ENCODE measurements at places on chromosomes 2 and 18.

GRCh38 chr2:46018773-46019591, 278.2 kb upstream of the EPAS1 start:
- DNase-seq, result no peak

DNA sequence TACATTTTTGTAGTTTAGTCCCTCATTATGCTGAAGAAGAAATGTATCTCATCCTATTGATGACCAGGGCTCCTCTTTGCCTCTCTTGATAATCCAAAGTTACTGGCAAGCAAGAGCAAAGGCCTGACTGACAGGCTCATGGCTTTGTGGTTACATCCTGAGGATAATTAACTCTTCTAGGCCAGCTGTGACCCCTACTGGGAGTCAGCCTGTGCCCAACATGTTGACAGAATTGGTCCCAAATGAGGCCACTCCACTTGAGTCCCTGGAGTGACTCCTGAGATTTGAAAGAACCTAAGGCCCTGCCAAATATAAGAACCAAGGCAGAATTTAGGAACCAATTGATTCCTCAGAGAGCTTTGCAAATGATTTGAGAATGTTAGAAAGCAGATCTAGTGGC, 973.8 kb upstream of the CELF4 start:
- DNase-seq, result no peak

GRCh38 chr18:35691625-35692024, 110.1 kb downstream of the GALNT1 start:
- DNase-seq, result no peak

DNA sequence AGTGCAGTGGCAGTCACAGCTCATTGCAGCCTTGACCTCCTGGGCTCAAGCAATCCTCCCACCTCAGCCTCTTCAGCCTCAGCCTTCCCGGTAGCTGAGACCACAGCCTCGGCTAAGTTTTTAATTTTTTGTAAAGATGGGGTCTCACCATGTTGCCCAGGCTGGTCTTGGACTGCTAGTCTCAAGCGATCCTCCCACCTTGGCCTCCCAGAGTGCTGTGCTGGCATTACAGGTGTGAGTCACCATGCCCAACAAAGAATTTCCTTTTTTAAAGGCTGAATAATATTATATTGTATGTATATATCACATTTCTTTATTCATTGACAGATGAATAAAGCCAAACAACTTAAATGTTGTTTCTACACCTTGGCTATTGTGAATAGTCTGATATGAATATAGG, 42.5 kb downstream of the MOB4 start:
- no peak for DNase-seq

- no peak for DNase-seq
Observed at GRCh38 chr2:231186325-231186724, 12.1 kb upstream of the ARMC9 start.

DNA sequence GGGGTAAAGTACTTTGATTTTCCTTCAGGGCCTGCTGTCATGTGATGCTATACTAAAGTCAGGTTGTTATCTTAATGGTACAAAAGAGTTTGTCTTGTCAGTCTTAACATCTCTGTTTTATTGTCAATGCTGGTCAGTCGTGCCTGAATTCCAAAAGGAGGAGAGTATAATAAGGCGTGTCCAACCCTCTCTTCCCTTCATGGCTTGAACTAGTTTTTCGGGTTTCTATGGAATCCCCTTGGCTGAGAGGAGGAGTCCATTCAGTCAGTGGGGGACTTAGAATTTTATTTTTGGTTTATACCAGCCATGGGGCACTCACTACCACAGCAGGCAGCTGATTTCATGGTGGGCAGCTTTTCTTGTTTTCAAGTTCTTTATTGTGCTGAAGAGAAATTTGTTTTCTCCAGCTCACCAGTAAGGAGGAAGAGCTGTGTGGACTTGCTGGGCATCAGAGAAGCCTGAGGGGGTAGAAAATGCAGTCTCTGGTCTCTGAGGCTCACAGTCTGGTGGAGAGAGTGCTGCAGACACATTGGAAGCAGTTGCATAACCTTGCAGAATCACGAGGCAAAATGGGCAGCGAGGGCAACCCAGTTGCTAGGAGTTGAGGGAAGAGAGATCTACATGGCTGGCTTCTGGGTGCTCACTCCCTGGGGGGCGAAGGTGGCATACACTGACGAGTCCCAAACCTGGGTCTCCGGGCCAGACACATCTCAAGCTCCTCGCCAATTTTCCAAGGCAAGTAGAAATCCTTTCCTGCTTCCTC, 193.1 kb downstream of the ZBTB7C start:
- no peak for DNase-seq

DNA sequence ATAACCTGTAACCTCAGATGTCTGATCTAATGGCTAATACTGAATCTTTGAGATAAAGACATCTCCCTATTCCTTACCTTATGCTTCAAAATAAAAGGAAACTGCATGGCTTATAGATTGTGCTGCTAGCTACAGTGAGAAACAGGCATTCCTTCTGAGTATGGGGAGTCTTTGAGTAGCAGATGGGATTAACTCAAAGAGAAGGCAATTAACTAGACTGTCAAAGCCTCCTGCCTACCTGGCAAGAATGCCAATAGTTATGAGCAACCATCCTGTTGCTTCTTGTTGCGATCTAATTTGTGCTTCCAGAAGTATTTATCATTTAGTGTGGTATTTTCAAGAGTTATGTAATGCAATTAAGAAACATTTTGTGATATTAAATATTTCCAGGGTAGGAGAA, 660.0 kb upstream of the TMEFF2 start:
- DNase-seq, result no peak

GRCh38 chr2:101305492-101306078, 2.9 kb downstream of the RNF149 start:
- DNase-seq, result no peak

DNA sequence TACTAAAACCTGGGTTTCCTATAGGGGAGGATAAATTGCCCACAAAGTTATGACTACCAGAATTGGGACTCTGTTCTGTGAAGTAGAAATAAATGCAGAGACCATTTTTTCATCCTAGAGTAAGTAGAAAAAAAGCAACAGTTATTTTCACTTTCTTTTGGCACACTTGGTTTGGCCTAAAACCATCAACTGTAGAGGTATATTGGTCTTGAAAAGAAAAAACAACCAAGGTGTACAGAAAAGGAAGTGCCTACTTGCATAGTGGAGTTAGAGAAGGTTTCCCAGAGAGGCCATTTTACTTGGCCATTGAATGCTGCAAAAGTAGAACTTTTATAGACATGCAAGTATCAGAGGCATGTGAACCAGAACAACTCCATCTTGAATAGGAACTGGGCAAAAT, 89.4 kb upstream of the TACR1 start:
- DNase-seq, result no peak

- no peak for DNase-seq
Observed at GRCh38 chr2:13113002-13113401, 396.3 kb downstream of the TRIB2 start.

GRCh38 chr18:75854174-75854573, 426.7 kb upstream of the SMIM21 start:
- DNase-seq, result no peak

- DNase-seq, result no peak
Observed at GRCh38 chr2:179253226-179253625, 11.4 kb downstream of the SESTD1 start.

DNA sequence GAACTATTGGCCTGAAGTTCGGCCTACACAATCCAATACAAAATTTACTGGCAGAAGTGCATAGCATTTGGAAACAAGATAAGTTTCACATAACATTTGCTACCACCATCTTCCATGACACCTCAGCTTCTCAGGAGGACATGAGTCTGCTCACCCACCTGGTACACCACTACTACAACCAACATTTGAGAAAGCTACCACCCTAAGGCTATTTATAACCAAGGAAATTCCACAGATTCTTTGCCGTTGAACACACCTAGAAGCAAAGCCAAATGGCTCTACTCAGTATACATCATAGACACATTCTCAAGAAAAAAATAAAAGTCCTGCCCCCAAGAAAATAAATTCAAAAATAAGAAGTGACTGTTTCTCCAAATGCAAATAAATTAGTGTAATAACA, 145.3 kb downstream of the SPAG16 start:
- no peak for DNase-seq

DNA sequence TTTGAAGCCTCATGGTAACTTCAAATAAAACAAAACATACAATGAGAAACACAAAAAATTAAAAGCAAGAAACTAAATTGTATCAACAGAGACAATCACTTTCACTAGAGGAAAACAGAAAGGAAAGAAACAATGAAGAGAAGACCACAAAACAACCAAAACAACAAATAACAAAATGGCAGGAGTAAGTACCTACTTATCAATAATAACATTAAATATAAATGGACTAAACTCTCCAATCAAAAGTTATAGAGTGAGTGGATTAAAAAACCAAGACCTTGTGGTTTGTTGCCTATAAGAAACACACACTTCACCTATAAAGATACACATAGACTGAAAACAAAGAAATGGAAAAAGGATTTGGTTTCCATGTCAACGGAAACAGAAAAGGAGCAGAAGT, 830.1 kb upstream of the TMEFF2 start:
- DNase-seq, result no peak

DNA sequence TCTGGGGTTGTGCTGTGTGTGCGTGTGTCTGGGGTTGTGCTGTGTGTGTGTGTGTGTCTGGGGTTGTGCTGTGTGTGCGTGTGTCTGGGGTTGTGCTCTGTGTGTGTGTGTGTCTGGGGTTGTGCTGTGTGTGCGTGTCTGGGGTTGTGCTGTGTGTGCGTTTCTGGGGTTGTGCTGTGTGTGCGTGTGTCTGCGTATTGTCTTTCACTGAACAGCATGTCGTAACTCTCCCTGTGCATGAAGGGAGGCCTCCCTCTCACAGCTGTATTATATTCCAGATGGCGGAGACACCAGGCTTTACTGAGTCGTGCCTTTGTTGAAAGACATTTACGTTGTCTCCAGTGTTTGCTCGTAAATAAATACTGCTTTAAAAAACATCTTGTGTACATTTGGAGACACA, 5.9 kb downstream of the ACKR3 start:
- no peak for DNase-seq

- DNase-seq, result no peak
Observed at GRCh38 chr2:37851428-37851827, 73.7 kb upstream of the RMDN2 start.

DNA sequence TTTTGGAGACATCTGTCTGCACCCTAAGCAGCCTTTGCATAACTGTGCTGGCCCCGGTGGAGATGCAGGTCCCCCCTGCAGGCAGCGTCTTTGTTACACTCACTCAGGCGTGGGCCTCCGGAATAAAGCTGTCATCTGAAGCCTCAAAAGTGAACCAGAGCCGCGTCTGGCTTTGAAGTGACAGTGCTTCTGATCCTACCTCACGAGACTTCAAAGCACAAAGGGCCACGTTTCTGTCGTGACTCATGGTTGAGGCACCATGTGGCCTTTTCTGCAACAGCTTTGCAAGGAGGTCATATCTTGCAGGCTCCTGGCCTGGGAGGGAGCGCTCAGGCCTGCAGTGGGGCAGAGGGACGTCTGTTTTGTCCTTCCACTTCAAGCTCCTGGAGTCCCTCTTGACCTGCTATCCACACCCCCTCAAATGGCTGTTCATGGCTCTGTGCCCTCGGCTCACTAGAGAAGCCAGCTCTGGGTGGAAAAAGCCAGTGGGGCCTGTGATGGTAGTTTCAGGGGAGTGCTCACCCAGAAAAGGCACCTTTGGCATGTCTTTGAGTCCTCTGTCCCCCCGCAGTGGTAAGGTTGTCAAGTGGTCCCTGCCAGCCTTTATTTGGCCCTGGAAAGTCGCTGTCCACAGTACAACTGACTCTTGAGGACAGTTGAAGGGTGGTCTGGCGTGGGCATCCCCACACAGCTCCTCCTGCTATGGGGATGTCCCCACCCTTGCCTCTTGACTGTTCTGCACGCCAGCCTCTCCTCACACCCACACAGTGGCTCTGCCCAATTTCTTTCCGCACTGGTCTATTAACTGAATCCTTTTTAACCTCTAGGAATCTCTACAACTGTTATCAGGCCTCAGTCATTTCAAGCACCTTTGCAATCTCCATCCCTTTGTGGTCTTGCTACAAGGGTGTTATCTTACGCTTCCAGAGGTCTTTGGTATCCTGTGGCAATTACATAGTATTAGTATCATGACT, 19.3 kb downstream of the GPR55 start:
- DNase-seq, result no peak

DNA sequence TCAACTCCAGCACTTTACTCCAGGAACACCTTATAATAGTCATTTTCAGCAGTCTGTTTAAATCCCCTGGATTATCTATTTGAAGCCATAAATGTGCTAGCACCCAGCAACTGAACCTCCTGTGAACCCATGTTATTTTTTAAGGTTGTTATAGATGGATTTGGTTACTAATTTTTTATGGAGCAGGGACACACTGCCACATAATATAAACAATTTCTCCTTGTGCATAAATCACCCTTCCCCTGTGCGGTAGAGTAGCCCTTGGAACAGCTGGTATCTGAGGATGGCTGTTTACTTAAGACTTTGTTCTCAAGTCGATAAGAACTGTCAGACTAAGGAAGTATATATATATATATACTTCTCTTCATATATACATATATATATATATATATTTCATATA, 367.4 kb downstream of the EPHA4 start:
- no peak for DNase-seq

DNA sequence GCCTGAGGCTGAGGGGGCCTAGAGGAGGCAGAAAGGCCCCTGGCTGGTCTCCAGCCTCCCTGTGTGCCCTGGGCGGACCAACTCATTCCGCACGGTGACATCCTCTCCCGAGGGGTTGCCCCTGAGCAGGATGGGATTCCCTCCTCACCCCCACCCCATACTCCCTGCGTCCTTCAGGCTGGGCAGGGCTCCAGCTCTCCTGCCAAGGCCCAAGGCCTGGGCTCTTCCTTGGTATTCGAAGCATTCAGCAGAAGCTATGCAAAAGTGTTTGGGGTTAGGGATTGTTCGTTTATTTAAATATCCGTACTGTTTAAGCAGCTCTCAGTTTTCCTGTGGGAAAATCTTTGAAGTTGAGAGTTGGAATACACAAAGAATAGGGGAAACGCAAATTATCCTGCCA, 113.1 kb upstream of the RAB12 start:
- DNase-seq, result peak; percentile 50

GRCh38 chr2:128320906-128321771, 2.5 kb upstream of the HS6ST1 start:
- DNase-seq, result no peak

DNA sequence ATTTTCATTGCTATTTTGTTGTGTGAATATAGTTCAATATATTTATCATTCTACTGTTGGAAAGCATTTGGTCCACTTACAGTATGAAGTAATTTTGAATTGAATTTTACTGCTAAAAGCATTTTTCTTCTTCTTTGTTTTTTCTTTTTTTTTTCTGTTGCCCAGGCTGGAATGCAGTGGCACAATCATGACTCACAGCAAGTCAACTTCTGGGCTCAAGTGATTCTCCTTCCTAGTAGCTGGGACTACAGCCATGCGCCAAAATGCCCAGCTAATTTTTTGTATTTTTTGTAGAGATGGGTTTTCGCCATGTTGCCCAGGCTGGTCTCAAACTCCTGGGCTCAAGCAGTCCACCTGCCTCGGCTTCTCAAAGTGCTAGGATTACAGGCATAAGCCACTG, 2.4 kb upstream of the ETAA1 start:
- DNase-seq, result no peak

Measured in astrocyte of the cerebellum (primary cell).